Activated CD4-positive, alpha-beta T cell treated with anti-CD3 and anti-CD28 coated beads, Interleukin-2, amount 50 U/mL, for 4 hours (primary cell): ENCODE measurements at places on chromosomes 6 and 20.

GRCh38 chr20:14882157-14882556 is 544.7 kb upstream of the FLRT3 start:
- DNase-seq, result no peak

- DNase-seq, result no peak
Measured at GRCh38 chr6:167507376-167507945, 182.6 kb downstream of the TTLL2 start.

- no peak for DNase-seq
Measured at GRCh38 chr6:160010067-160010466, 41.2 kb downstream of the IGF2R start.

- no peak for DNase-seq
Measured at GRCh38 chr6:137570393-137570792, 76.2 kb upstream of the OLIG3 start.

DNA sequence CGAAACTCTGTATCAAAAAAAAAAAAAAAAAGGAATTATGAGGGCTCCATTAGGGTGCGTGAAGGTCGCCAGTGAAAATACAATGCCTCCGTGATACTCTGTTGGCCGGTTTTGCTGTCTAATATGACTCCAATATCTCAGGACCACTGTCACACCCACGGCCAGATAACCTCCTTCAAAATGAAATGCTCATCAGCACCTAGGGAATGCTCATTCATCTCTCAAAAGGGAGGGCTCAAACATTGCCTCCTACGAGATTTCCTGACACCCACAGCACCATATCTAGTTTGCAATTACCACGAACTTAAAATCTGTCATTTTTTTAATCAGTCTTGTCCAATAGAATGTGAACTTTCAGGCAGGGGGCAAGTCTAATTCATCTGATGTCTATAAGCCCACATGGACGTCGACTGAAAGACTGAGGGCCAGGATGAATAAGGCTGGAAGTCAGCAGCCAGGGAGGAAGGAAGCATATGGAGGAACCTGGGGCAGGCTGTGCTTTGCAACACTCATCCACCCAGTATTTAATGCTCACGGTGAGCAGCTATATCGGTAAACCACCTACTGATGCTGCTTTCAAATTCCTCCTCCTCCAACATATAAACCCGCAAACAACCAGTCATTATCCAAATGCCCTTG is 42.8 kb downstream of the MAP3K5 start:
- DNase-seq, result no peak

DNA sequence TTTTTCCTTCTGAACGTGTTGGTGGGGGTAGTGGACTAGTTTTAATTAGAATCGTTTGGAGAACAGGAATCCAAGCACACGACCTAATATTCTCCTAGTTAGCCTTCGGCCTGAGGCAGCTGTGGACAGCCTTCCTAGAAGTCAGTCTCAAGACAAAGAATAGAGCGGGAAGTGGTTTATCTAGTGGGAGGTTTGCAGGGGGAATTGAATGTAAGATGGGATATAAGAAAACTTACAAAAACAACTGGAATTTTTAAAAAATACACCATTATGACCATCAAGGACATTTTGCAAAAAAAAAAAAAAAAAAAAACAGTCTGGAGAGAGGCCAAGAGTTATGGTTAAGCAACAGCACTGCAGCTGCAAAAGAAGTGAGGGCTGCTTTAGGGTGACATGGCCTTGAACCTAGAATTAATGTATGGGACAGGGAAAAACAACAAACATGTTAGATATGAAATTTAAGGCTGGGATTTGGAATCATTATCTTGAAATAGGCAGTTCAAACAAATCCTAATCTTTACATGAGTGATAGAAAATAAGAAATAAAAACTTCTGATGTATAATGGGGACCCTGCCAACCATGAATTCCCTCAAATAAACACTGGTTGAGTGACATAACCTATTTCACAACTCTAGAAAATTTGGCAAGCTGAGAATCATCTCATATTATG is 40.2 kb downstream of the PLAGL1 start:
- no peak for DNase-seq

DNA sequence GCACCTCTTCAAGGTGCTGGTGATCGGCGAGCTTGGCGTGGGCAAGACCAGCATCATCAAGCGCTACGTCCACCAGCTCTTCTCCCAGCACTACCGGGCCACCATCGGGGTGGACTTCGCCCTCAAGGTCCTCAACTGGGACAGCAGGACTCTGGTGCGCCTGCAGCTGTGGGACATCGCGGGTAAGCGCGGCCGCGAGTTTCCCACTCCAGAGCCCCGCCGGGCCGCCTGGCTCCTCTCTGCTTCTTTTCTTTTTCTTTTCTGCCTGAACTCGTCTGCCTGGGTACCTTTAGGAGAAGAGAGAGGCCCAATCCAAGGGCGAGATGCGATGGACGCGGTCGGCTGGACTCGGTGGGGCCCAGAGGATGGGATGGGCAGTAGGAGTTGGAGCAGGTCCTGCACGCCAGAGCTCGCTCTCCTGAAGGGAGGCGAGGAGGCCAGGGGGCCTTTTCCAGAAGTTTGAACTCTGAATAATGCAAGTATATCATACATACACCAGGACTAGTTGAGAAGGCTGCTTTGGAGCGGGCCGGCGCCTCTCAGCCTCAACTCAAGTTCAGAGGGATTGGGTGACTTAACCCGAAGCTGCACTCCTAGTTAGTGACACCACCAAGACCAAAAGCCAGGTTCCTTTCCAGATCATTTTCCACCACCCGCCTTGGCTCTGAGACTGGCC is 445 bp downstream of the RAB32 start:
- no peak for DNase-seq

DNA sequence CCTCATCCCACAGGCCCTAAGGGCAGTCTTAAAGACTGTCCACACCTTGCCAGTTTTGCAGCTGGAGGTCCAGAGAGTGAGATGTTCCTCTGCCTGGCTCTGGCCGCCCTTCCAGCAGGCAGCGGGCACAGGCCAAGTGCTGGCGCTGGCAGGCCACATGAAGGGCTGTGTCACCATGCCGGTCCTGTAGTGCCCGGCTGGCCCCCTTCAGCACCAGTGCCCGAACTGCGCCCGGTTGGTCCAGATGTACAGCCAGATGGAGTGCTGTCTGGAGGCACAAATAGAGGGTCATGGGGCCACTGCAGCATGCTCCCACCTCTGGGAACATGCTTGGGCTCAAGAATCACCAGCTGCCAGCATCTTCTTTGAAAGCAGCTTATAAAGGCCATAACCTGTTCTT is 3.8 kb downstream of the NFKBIE start:
- DNase-seq, result no peak

DNA sequence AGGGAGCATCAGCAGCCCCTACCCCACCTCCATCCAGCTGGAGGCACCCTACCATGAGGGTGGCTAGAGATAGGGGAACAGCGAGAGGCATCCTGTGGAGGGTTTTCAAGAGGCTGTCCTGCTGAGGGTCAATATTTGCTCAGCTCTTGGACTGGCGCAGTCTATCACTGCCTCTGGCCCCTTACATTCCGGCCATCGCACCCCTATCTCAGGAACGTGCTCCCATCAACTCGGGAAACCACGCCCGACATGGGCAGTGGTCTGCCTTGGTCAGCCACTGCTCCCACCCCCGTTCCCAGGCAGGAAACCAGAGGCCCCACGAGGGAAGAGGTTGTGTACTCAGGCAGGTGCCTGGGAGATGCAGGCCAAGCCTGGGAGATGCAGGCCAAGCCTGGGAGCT is 57.9 kb downstream of the VEGFA start:
- no peak for DNase-seq

GRCh38 chr20:18405826-18406225 is 61.0 kb downstream of the DZANK1 start:
- DNase-seq, result no peak

GRCh38 chr6:80402266-80402665 is 295.8 kb downstream of the BCKDHB start:
- no peak for DNase-seq

- no peak for DNase-seq
Measured at GRCh38 chr6:154579485-154579884, 69.0 kb upstream of the CNKSR3 start.

DNA sequence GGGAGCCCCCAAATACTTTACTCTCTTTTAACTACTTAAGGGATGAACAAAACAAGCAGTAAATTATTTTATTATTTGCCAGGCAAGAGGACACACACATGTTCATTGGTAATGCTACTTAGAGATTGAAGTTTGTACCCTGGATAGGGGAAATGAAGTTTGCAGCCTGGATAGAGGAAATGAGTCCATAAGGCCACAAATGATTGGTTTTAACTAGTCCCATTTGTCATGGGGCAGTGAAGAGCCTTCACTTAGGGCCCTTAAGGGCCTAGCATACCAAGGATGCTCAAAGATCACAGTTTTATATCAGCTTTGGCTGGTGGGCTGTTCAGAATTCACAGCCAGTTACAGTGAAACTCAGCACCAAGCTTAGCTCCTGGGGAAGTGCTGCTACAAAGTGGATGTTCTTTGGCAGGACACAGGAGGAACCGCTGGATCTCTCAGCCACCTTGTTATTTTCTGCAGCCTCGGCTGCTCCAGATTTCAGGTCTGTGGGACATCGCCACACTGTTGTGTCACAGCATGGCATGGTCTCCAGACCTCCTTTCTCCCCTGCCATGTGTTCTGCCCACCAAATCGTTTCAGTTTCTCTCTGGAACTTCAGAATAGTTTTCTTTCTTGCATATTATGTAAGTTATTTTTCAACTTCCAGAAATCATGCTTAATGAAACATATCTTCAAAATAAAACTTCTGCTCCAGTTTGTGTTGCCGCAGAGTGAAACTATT is 41.8 kb downstream of the NCOA7 start:
- DNase-seq, result no peak

DNA sequence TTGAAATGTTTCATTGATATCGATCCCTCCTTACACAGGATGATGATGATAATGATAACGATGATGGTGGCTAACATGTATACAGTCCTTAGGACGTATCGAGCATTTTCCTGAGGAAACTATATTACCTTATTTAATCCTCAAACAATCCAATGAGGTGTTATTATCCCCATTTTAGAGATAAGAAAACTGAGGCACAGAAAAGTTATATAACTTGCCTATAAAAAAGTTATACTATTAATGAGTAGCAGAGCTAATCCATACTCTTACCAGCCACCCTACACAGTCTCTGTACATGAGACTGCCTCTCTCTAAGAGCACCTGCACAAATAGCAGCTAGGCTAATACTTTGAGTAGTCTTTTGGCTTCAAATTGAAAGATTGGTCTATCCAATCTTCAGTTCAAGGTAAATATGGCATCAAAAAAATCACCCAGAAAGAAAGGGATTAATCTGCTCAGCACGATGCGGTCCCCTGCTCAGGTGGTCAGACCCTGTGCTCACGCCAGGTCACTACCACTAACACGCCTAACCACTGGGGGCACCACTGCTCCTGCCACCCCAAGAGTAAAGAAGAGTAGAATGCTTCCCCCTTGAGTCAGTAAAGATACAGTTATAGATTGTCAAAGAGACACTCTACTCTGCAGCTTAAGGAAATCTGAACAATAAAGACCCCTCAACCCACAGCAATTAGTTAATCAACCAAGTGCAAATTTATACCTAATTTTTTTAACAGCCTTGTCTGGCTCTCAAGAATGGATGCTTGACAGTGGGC is 15.0 kb downstream of the GABBR1 start:
- no peak for DNase-seq

GRCh38 chr6:136337121-136337520 is 47.5 kb upstream of the BCLAF1 start:
- no peak for DNase-seq

- no peak for DNase-seq
Measured at GRCh38 chr6:7649037-7649810, 59.2 kb downstream of the SNRNP48 start.

DNA sequence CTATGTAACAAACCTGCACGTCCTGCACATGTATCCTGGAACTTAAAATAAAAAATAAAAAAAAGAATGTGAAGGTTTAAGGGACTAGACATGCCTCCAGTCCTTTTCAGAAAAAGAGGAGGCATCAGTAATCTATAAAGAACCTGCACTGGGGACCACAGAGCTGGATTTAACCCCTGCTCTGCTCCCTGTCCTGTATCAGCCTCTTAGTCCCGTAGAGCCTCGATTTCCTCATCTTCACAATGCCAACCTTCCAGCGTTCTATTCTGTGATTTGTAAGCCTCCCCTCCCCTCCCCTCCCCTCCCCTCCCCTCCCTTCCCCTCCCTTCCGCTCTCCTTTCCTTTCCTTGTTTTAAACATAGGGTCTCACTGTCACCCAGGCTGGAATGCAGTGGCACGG is 31.1 kb upstream of the TMEM181 start:
- DNase-seq, result no peak

- DNase-seq, result peak; percentile 44
Measured at GRCh38 chr20:51402201-51402600, 140.3 kb downstream of the NFATC2 start.
